Mucosa of gallbladder (tissue), 1 donor: ENCODE measurements at places on chromosomes 1 and 21. TPM values are rescaled to one million over a fixed set of nuclear protein-coding genes. Genes with fewer than 3 reads are reported as not detected.

GRCh38 chr1:99185196-99185595 lies 79.1 kb upstream of the PLPPR4 start:
- DNase-seq, result no peak

GRCh38 chr1:5740865-5741860 lies 251.1 kb downstream of the NPHP4 start:
- no peak for DNase-seq

- DNase-seq, result no peak
Measured at GRCh38 chr1:197465528-197466327, 197.7 kb downstream of the CRB1 start.

DNA sequence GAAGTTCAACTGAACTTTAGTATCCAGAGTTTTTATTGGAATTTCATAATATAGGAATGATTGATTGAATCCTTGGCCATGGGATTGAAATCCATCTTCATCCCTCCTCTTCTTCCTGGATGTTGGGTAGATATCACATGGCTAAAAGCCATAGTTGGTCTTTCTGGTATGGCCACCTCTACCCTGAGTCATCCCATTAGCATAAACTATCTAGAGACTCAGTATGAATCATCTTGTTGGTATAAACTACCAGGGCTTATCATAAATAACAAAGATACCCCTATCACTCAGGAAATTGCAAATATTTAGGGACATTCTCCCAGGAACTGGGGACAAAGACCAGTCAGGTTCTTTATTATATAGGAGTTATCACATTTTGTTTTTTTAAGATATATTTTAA lies 21.2 kb upstream of the ZP4 start:
- no peak for DNase-seq

DNA sequence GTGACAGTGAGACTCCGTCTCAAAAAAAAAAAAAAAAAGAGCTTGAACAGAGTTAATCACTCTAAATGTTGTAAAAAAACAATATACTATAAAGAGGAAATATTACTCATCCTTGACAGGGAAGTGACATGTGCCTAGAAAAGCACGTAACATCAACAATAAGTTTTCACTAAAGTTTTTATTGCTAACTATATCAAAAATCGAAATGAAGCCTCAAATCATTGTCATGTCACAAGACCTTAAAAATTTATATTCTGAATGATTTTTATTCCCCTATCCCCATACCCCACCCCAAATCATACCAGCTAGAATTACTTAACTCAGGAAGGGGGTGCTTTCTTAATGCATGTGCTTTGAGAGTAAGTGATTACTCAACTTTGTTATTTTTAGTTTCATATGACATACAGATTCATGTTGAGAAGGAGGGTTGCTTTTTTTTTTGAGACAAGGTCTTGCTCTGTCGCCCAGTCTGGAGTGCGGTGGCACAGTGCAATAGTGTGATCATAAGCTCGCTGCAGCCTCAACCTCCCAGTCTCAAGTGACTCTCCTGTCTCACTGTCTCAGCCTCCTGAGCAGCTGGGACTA lies 53.6 kb upstream of the MUTYH start:
- DNase-seq, result no peak

- no peak for DNase-seq
Measured at GRCh38 chr1:108590957-108591356, 31.1 kb downstream of the EEIG2 start.

DNA sequence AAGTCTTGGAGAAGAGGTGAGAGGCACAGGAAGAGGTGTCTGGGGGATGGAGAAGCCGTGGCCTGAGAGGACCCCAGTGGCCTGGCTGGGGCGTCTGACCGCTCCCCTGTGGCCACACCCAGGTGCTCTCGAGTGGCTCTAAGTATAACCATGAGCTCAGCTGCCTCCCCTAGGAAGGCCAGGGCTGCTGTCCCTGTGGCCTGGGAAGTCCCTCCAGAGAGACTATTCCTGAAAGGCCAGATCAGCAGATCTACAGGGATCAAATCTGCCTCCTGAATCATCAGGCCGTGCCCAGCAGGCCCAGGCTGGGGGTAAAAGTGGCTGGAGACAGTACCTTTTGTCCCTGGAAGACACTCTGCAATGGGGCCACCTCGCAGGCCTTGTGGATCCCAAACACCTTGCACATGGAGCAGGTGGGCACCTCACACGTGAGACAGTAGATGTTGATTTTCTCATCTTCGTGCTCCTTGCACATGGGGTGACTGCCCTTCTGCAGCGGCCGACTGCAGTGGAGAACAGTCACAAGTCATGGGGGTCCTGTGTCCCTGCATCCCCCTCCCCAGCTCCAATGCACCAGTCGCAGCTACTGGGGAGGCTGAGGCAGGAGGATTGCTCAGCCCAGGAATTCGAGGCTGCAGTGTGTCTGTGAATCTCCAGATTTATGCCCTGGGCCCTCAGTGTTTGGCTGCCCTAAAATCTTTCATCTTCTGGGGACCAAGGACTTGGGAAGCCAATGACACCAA lies 6.4 kb downstream of the TRIM63 start:
- no peak for DNase-seq

GRCh38 chr1:226063977-226064815 lies 1.7 kb downstream of the H3-3A start:
- DNase-seq, result no peak

DNA sequence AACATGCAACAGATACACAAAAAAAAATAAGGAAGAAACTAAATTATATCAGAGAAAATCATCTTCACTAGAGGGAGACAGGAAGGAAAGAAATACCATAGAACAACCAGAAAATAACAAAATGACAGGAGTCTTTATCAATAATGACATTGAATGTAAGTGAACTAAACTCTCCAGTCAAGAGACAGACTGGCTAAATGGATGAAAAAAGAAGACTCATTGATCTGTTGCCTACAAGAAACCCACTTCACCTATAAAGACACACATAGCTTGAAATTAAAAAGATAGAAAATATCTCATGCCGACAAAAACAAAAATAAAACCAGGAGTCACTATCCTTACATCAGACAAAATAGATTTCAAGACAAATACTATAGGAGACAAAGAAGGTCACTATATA lies 593.1 kb upstream of the USP24 start:
- DNase-seq, result no peak

DNA sequence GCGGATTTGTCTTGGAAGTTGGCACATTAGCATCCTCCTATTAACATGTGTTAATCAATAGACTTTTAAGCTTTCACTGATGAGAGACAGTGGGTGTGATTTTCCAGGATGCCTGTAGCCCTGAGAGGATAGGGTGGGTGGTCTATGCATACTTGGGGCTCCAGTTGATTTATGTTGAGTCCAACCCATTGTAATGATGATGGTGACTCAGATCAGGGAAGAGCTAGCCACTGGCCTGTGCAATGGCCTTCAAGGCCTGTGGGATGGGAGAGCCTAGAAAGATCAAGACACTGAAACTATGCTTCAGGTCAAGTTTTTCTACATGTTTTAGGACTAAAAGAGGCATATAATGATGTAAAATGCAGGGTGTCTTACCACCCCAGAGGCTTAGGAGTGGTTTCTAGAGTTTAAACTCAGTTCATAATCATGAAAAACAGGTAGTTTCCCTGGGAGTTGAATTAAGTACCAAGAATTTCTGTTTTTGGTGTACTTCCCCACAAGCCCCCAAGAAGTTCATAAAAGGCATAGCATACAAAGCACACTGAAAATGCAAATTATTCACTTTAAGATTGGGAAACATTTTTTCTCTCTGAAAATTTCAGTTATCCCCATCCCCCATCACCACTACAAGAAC lies 19.9 kb downstream of the BEND5 start:
- DNase-seq, result no peak

GRCh38 chr1:204791453-204792353 lies 79.0 kb upstream of the NFASC start:
- peak; percentile 64 for DNase-seq

- no peak for DNase-seq
Measured at GRCh38 chr1:247387096-247387495, 28.9 kb upstream of the NLRP3 start.

DNA sequence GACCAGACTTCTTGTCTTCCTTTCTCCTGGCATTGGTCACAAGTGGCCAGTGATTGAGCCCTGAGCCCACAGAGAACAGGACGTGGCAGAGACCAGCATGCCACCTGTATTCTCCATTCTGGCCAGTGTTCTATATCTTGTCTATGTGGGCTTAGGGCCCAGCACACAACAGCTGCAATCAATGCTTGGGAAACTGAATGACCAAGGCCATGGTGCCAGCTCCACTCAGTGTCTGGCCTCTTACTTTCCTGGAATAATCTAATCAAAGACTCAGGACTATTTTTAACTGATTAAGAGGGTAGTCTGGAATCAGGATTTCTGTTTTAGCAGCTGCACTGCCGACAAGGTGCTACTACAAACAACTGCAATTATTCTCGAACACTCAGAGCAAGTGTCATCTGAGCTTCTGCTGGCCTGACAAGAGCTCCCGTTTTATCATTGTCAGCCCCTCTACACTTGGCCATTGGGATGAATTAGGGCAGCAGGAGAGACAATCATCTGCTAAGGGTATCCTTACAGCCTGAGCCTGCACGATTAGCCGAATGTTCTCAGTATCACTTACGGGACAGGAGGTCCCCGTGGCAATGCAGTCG lies 74.4 kb upstream of the GRIK3 start:
- no peak for DNase-seq

GRCh38 chr1:83822208-83822607 lies 176.7 kb downstream of the TTLL7 start:
- DNase-seq, result no peak

GRCh38 chr21:46124926-46125845 lies 27.3 kb downstream of the COL6A2 start:
- DNase-seq, result no peak

GRCh38 chr1:199184180-199184579 lies 545.3 kb downstream of the PTPRC start:
- no peak for DNase-seq

- no peak for DNase-seq
Measured at GRCh38 chr1:171988243-171988885, 147.1 kb downstream of the DNM3 start.

- DNase-seq, result no peak
Measured at GRCh38 chr1:225973158-225973557, 26.0 kb downstream of the SDE2 start.

DNA sequence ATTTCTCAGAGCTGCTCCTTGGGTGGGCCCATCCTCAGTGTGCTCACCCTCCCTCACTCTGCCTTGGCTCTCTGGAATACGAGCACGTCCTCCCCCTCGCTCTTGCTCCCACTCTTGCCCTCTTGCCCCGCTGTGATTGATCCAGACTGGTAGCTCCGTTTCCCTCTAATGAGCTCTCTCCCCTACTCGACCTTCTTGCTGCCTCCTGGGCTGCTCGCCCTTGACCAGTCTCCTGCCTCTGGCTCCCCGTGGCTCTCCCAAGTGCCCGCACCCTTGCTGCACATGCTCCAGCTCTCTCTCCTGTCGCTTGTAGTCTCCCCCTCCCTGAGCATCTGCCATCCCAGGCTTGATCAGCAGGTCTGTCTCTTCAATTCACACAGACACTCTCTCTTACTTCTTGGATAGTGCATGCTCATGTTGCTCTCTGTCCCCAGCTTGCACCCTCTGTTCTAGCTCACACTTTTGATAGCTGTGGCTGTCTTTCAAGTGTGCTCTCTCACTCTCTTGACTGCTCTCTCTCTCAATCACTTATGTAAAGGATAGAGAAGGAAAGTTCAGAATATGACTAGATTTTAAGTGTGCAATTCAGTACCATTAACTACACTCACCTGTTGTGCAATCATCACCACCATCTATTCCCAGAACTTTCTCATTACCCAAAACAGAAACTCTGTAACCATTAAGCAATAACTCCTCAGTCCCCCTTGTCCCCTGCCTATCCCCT lies 51.1 kb downstream of the PHC2 start:
- DNase-seq, result no peak

DNA sequence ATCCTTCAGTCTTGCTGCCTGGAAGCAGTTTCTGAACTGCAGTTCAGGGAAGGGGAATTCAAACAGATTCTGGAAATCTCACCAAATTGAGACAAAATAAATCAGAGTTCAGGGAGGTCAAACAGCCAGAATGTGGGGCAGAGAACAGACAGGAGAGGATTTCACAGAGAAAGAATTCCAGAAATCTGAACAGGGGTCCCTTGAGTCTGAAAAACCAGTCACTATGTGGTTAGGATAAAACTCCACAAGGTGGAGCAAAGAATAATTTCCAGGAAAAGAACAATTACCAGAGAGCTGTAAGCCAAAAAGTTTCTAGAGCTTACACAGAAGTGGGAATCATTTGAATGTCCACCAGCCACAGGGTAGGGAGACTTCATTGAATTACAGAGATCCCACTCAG lies 84.7 kb downstream of the URB2 start:
- no peak for DNase-seq

- DNase-seq, result no peak
Measured at GRCh38 chr1:64514197-64514765, 44.4 kb downstream of the CACHD1 start.

DNA sequence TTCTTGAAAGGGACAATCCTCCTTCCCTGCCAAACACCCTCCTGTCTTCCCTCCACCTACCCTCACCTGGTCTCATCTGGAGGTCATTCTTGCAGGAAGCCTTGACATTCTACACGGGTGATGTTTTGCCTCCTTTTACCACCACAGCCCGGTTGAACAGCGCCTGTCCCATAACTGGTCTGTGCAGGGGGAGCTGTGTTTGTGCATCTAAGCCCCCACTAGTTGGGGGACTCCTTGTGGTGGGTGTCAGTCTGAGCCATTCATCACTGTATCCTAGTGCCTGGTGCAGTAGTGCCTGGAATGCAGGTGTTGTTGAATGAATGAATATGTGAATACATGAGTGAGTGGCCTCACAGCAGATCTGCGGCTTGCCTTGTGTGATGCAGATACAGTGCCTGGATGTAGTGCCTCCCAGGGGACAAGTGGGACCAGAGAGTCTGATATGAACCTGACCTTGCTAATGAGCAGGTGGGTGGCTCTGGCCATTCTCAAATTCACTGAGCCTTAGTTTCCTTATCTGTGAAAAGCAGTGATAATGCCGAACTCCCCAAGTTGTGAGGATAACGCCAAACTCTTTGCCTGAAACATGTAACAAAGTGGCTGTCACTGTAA lies 79.8 kb downstream of the OMA1 start:
- no peak for DNase-seq

ANKRD34A gene
- 3.4 TPM for total RNA-seq

F11R gene
- 173 TPM for total RNA-seq

PLCH2 gene
- 8.1 TPM for total RNA-seq

SPRR4 gene
- total RNA-seq, result not detected

HES3 gene
- not detected for total RNA-seq

ZBED6 gene
- 35.1 TPM for total RNA-seq

C1orf115 gene
- total RNA-seq, result 28.3 TPM

RNU1-4 gene
- 1,358 TPM for total RNA-seq

ACOT11 gene
- 38.1 TPM for total RNA-seq

DCLRE1B gene
- total RNA-seq, result 6.0 TPM

CRYBG2 gene
- total RNA-seq, result 25.5 TPM
